ENCODE measurements at places on chromosomes 12 and 14. TPM values are rescaled to one million over a fixed set of nuclear protein-coding genes. Genes with fewer than 3 reads are reported as not detected.

RTL1 gene
- not detected for polyA plus RNA-seq

- DNase-seq, result no peak
Observed at GRCh38 chr14:60184905-60185555, 19.8 kb upstream of the DHRS7 start.

DNA sequence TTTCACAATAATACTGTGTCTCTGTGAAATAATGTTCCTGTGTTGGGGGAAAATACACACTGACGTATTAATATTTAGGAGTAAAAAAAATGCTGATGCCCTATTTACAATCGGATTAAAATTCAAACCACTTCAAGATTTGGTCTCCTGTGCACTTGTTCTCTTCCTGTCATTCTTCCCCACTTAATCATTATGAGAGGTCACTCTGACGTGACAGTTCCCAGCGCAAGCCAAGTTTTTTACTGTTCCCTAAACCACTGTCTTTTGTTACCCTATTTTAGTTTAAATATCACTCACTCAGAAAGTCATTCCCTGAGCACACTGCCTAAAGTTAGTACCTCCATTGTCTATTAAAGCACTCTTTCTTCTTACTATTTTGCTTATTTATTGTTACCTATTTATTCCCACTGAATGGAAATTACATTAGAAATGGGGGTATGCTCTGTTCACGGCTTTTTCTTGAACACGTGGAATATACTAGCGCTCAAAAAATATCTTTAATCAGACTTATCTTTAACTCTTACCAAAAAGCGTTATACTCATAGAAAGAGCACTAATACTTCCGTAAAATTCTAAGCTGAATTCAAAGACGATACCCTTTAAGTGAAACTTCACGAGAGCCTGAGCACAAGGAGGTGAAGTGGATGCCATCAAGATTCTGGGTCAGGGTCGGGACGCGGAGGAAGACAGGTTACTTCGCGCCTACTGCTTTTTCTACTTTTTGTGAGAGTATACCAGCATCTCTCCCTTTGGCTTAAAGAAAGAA lies 670 bp upstream of the PSMA3 start:
- no peak for DNase-seq

KCNC2 gene
- polyA plus RNA-seq, result not detected

DNA sequence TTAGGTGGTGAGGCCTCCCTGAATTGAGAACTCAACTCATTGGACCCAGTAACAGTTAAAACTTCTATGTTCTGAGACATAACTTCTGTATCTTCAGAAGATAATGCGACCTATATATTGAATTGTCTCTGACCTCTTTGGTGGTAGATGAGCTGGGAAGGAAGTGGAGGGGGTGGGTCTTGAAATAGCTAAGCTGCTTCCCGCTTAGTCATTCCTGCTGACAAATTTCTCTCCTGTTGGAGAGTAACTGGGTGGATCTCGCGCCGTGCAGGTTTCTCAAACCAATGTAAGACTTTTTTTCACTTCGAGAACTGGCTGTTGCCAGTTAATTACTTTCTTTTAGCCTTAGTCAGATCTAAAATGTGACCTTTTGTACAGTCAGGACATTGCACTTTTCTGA lies 100.8 kb downstream of the PPHLN1 start:
- DNase-seq, result no peak

All from kidney (tissue), 22 donors.